Cerebellar nuclear complex (tissue), 1 donor: ENCODE measurements at places on chromosomes 13 and 19.

- DNase-seq: no peak
These were observed 41.1 kb upstream of the MAP3K10 start for GRCh38 chr19:40150170-40150569.

- no peak for DNase-seq
These were observed 20.2 kb downstream of the CARM1 start for GRCh38 chr19:10891405-10892086.

DNA sequence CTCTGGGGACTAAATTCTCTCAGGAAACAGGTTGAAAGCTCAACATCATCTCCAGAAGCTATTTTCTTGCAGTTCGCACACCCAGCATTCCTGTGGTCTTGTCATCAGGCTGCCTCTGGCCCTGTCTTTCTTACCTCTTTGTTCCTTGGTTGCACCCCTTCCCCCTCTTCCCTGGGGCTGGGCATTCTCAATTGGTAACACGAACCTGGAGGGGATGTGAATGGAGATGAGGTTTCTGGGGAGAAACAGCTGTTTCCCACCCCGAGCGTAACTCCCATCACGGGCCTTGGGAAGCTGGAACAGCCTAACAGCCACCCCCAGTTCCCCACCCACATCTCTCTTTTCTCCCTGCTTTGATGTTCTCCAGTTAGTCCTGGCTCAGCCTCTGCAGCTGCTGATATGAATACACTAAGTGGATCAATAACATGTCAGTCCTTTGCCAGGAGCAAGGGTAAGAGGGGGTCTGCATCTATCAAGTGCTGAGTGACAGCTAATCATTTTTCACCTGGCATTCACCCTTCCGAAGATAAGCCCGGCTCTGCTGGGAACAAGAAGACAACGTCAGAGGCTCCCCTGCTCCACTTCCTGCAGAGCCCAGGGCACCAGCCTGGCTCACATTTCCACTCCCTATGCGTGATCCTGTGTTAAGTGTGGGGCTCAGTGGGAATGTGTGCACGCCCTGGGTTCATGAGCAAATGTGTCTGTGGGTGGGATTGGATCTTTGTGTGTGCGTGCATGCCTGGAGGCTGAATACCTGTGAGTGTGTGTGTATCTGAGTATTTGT, 74.0 kb upstream of the KCTD15 start:
- DNase-seq: no peak

DNA sequence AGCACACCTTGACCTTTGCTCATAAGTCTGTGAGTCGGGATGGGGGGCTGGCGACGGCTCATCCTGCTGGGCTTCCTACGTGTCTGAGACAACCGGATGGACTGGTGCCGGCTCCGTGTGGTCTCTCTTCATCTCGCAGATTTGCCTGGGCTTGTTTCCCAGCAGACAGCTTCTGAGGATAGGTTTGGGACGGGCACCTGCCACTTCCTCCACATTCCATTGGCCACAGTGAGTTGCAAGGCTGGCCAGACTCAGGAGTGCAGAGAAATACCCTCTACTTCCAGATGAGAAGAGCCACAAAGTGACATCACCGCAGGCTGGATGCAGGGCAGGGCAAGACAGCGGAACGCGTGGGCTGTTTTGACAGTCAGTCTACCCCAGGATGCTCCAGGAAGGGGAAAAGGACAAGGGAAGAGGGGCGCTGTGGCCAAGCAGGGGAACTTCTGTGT, 48.1 kb downstream of the IRS2 start:
- no peak for DNase-seq

- no peak for DNase-seq
These were observed 4.7 kb upstream of the ZNF611 start for GRCh38 chr19:52739576-52739975.

- no peak for DNase-seq
These were observed 17.7 kb upstream of the CSNK1G2 start for GRCh38 chr19:1923319-1923718.

- DNase-seq: no peak
These were observed 20.2 kb downstream of the ATP8A2 start for GRCh38 chr13:25391932-25392331.

- DNase-seq: no peak
These were observed 1.1 kb downstream of the METTL21C start for GRCh38 chr13:102693776-102694175.
